ENCODE measurements at places on chromosomes 16 and 17. TPM values are rescaled to one million over a fixed set of nuclear protein-coding genes. Genes with fewer than 3 reads are reported as not detected.
A peak's percentile ranks its signal among the peaks of the same experiment; 100 is the strongest.

- peak overlapping the region; percentile 78 for H3K27ac ChIP-seq
- peaks cover 32% of the 10 kb centered on the region for H3K27me3 ChIP-seq
- H3K4me1 ChIP-seq = peaks cover 57% of the 10 kb centered on the region
- no peak for DNase-seq
- H3K4me3 ChIP-seq = peak overlapping the region; percentile 74
These were observed 6.9 kb upstream of the GSE1 start for GRCh38 chr16:85605912-85606841.

- H3K4me1 ChIP-seq = peaks cover 5% of the 10 kb centered on the region
- peak overlapping the region; percentile 87 for H3K4me3 ChIP-seq
- peaks cover 37% of the 10 kb centered on the region for H3K27me3 ChIP-seq
- no peaks in the 10 kb centered on the region for H3K36me3 ChIP-seq
- peak overlapping the region; percentile 66 for H3K27ac ChIP-seq
These were observed 22.6 kb downstream of the ZNF213 start for GRCh38 chr16:3157229-3158025.

GRCh38 chr16:68993456-68993855, 112.0 kb upstream of the HAS3 start:
- H3K27ac ChIP-seq = no peak overlapping the region
- H3K27me3 ChIP-seq = no peaks in the 10 kb centered on the region
- DNase-seq = no peak

DNA sequence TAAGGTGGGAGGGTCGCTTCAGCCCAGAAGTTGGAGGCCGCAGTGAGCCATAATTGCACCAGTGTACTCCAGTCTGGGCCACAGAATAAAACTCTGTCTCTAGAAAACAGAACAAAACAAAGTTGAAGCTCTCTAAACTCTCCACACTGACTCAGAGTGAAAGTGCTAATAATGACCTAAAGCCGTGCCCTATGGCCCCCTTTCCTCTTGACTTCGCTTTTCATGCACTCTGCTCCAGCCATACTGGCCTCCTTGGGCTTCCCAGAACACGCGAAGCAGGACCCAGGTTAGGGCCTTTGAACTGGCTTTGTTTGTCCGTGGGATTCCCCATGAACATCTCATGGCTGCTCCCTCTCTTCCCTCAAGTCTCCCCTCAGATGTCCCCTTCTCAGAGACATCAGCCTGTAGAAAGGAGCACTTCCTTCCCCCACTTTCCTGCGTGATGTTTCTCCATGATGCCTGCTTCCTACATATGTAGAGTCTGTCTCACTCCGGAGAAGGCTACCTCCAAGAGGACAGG, 18.6 kb upstream of the SPN start:
- no peaks in the 10 kb centered on the region for H3K36me3 ChIP-seq
- H3K4me3 ChIP-seq = no peak overlapping the region
- peaks cover 4% of the 10 kb centered on the region for H3K27me3 ChIP-seq
- H3K4me1 ChIP-seq = no peaks in the 10 kb centered on the region

DNA sequence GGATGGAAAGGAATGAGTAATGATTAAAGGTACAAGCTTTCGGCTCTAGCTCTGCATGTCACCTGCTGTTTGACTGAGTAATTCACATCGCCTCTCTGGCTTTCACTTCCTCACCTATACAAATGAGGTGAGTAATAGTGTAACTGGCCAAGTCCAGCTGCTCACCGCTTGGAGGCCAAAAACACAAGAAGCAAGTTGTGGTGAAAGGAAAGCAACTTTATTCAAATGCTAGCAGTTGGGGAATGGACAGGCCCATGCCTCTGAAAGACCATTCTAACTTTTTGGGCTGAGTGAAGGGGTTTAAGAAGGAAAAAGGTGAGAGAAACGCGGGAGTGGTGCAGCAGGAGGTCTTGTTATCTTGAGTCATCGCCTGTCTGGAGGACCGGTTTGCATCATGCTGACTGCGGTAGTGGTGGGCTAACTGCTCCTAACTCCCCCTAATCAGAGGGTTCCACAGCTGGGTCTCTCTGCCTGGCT, 45.7 kb upstream of the CSNK2A2 start:
- no peak overlapping the region for H3K27ac ChIP-seq
- H3K4me1 ChIP-seq = no peaks in the 10 kb centered on the region
- no peaks in the 10 kb centered on the region for H3K36me3 ChIP-seq
- H3K27me3 ChIP-seq = no peaks in the 10 kb centered on the region

DNA sequence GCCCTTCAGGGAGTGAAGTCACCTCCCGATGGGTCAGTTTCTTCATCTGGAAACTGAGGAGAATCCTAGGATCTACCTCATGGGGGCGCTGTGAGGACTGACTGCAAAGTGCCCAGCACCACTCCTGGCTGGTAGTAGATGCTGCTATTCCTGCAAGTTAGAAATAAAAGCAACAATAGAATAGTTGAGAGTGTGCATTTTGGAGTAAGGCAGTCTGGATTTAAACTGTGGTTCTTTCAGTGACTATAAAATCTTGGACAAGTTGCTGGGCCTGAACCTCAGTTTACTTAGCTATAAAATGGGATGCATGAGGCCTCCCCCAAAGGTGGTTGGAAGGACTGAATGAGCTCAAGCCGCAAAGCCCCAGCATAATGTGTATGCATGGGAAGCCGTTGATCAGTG, 70.6 kb downstream of the CYB5B start:
- H3K36me3 ChIP-seq = no peaks in the 10 kb centered on the region
- no peaks in the 10 kb centered on the region for H3K4me1 ChIP-seq
- no peak for DNase-seq
- no peak overlapping the region for H3K4me3 ChIP-seq
- no peak overlapping the region for H3K27ac ChIP-seq

Gene NBR1
- 51.8 TPM for total RNA-seq

Gene G6PC1
- not detected for total RNA-seq

Gene AFMID
- total RNA-seq = 29.9 TPM

Gene CSH2
- 0.56 TPM for total RNA-seq

Gene CUEDC1
- 22.9 TPM for total RNA-seq
